ENCODE measurements at places on chromosomes 11 and 22. TPM values are rescaled to one million over a fixed set of nuclear protein-coding genes. Genes with fewer than 3 reads are reported as not detected.

Gene PGA5
- 0.40 TPM for polyA plus RNA-seq

Gene ANO3
- 0.33 TPM for polyA plus RNA-seq

Gene KIAA1671
- polyA plus RNA-seq = 25.0 TPM

Gene RPS3
- 3,748 TPM for polyA plus RNA-seq

Gene AAMDC
- 61.4 TPM for polyA plus RNA-seq

Gene OR6A2
- polyA plus RNA-seq = 0.03 TPM

Gene IRAG1
- polyA plus RNA-seq = 13.1 TPM

Gene PRR14L
- polyA plus RNA-seq = 23.9 TPM

Gene GLYATL2
- 0.25 TPM for polyA plus RNA-seq

Gene TSSK2
- polyA plus RNA-seq = not detected

Gene SLC25A1
- polyA plus RNA-seq = 164 TPM

Gene MICALL1
- polyA plus RNA-seq = 14.5 TPM

Gene EHD1
- polyA plus RNA-seq = 94.8 TPM

Gene PATE2
- polyA plus RNA-seq = 0.07 TPM

Gene HEPN1
- polyA plus RNA-seq = not detected

Gene GUCY1A2
- 4.0 TPM for polyA plus RNA-seq

Gene USH1C
- polyA plus RNA-seq = 269 TPM

Gene MB
- polyA plus RNA-seq = 7.2 TPM

Gene POLD4
- 112 TPM for polyA plus RNA-seq

Gene PTGDR2
- 5.0 TPM for polyA plus RNA-seq

Gene PRR33
- 0.67 TPM for polyA plus RNA-seq

Gene OR51B5
- 0.30 TPM for polyA plus RNA-seq

Gene CHKA
- polyA plus RNA-seq = 129 TPM

Gene OR52B6
- polyA plus RNA-seq = not detected

Gene ISX
- polyA plus RNA-seq = 74.1 TPM

Gene FXYD6
- 78.3 TPM for polyA plus RNA-seq
